ENCODE measurements at places on chromosomes 2 and 18. TPM values are rescaled to one million over a fixed set of nuclear protein-coding genes. Genes with fewer than 3 reads are reported as not detected.

- H3K4me3 ChIP-seq = no peak overlapping the region
- H3K4me1 ChIP-seq = no peaks in the 10 kb centered on the region
- no peaks in the 10 kb centered on the region for H3K27me3 ChIP-seq
- DNase-seq = no peak
- H3K27ac ChIP-seq = no peak overlapping the region
- no peaks in the 10 kb centered on the region for H3K36me3 ChIP-seq
Observed at GRCh38 chr18:41700416-41700815, 254.6 kb upstream of the PIK3C3 start.

Gene PTPRN
- total RNA-seq = 18.8 TPM

- no peak overlapping the region for H3K27ac ChIP-seq
- no peaks in the 10 kb centered on the region for H3K27me3 ChIP-seq
- H3K4me1 ChIP-seq = no peaks in the 10 kb centered on the region
- H3K36me3 ChIP-seq = no peaks in the 10 kb centered on the region
Observed at GRCh38 chr18:6537475-6537874, 122.8 kb upstream of the L3MBTL4 start.

DNA sequence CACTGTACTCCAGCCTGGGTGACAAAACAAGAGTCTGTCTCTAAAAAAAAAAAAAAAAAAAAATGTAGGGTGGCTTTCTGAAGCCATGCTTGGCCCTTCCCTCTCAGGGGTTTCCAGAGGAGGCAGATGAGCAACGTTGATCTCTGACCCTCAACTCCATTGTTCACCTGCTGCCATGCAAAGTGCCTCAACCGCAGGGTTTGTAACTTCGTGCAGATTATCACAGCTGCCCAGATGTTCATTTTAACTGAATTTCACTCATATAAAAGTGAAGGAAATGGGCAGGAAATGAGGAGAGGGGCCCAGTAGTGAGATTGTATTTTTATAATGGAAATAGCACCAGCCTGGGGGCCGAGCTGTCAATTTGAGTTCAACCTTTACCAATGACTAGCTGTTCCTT is 14.9 kb upstream of the B3GNT2 start:
- DNase-seq = no peak
- no peaks in the 10 kb centered on the region for H3K36me3 ChIP-seq
- peaks cover 13% of the 10 kb centered on the region for H3K4me1 ChIP-seq
- H3K27ac ChIP-seq = no peak overlapping the region
- H3K4me3 ChIP-seq = no peak overlapping the region
